ENCODE measurements at places on chromosomes 3 and 15.

DNA sequence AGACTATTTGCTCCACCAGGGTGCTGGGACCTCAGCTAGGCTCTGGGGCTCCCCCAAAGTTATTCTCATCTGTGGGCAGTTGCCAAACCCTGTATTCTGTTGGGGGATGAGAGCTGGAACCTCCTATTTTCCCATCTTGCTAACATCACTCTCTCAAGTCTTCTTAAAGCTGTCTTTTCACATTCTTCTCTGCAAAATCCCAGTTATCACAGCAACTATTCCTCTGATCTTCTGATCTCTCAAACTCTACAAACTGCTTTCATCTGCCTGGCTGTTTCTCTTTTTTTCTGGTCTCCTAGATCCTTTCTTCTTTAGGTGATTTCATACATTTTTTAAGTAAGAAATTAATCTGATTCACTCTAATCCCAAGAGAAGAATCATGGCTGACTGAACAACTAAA, 10.7 kb upstream of the ADAMTSL3 start:
- no peak for DNase-seq

- no peak for DNase-seq
These were observed 753 bp downstream of the INAFM2 start for GRCh38 chr15:40323953-40324937.

DNA sequence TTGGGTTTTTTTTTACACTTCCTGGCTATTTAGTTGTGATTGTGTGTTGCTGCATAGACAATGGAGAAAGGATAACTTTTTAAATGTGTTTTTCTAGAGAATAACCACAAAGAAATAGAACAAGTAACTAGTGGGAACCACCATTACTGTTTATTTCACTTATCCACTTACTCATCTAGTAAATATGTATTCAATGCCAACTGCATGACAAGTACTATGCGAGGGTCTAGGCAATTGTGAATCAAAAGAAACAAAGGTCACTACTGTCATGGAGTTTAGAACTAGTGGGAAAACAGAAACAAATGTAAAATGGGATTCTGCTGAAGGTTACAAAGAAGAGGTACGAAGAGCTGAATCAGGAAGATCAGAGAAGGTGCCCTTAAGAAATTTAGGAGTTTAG, 600.9 kb upstream of the ROBO2 start:
- no peak for DNase-seq

GRCh38 chr15:50107591-50108408, 11.2 kb downstream of the ATP8B4 start:
- DNase-seq, result no peak

GRCh38 chr3:100072326-100073048, 41.8 kb downstream of the FILIP1L start:
- DNase-seq, result no peak

DNA sequence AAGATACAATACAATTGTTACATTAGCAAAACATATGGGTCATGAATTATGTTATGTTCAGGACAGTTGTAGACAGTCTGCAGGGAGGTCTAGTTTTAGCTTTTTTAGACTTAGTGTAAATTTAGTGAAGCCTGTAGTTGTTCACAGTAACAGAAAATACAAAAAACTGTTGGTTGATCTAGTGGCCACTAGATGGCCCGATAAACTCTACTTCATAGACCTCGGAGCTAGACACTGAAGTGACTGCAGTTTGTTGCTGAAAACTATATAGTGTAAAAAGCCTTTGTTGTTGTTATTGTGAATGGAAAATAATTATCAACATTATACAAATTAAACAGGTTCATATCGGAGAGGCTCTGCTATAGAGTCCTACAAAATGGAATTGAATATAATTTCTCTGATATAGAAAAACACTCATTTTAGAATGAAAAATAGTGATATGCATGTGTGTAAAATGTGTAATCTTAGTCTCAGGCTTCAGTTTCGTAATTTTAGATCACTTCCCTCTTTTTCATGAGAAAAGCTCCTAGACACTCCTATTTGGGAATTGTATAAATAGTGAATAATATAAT, 18.3 kb downstream of the MAGEL2 start:
- DNase-seq, result no peak

- no peak for DNase-seq
These were observed 26.8 kb downstream of the NFKBIZ start for GRCh38 chr3:101876142-101876541.

Data from stimulated activated CD8-positive, alpha-beta memory T cell treated with anti-CD3 and anti-CD28 coated beads, Interleukin-4, amount 100 ng/mL, for 1 hour (primary cell).